ENCODE measurements at places on chromosomes 5 and 9. TPM values are rescaled to one million over a fixed set of nuclear protein-coding genes. Genes with fewer than 3 reads are reported as not detected.

- H3K36me3 ChIP-seq, result no peaks in the 10 kb centered on the region
- H3K27me3 ChIP-seq, result no peaks in the 10 kb centered on the region
- no peak overlapping the region for H3K27ac ChIP-seq
These were observed 36.5 kb upstream of the SEMA5A start for GRCh38 chr5:9582406-9582805.

Gene IRGM
- not detected for total RNA-seq

GRCh38 chr9:115018547-115019435 is 88.4 kb upstream of the TNFSF8 start:
- H3K27ac ChIP-seq, result peak overlapping the region; percentile 47
- no peaks in the 10 kb centered on the region for H3K27me3 ChIP-seq
- H3K4me3 ChIP-seq, result no peak overlapping the region
- H3K36me3 ChIP-seq, result peaks cover 22% of the 10 kb centered on the region

- no peaks in the 10 kb centered on the region for H3K27me3 ChIP-seq
- H3K27ac ChIP-seq, result no peak overlapping the region
- no peaks in the 10 kb centered on the region for H3K36me3 ChIP-seq
- H3K4me1 ChIP-seq, result no peaks in the 10 kb centered on the region
- no peak overlapping the region for H3K4me3 ChIP-seq
These were observed 89.2 kb upstream of the GRHPR start for GRCh38 chr9:37333288-37333687.

DNA sequence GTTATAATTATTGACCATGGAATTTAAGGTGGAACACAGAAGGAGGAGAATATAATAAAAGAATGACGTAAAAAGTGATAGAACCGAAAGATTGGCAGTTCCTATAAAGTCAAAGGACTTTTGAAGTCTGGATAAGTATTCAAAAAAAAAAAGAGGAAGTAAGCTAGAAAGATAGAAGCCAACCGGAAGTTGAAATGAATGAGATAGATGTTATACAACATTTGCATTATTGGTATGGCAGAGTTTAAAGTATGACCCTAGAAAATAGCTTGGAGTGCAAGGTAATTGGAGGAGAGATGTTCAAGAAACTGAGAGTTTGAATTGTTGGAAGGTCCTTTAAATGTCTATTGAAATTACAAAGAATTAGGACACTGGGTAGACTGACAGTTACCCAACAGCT is 293.6 kb downstream of the FER start:
- no peaks in the 10 kb centered on the region for H3K4me1 ChIP-seq
- no peak for DNase-seq
- no peak overlapping the region for H3K4me3 ChIP-seq
- H3K27ac ChIP-seq, result no peak overlapping the region
- no peaks in the 10 kb centered on the region for H3K36me3 ChIP-seq
- H3K27me3 ChIP-seq, result no peaks in the 10 kb centered on the region

DNA sequence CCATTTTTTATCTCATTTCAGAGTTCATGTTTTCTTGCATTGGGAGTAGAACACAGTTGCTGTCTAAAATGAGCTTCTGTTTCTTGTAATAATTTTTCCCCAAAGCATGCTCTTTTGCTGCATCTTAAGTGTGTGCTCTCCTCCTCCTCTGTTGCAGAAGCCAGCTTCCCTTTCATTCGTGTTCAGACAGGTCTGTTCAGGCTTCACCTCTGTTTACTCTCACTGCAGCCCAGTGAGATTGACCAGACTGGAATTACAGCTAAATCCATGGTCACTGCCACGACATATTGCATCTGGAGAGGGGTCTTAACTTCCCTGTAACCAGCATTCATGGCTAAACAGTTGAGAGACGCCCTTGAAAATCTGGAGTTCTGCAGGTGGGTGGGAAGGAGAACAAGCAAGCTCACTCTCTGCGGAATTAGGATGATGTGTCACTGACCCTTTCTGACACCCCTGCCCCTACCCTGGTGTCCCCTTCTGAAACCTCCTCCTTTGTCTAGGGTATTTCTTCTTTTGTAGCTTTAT is 223.2 kb downstream of the FSTL4 start:
- H3K36me3 ChIP-seq, result no peaks in the 10 kb centered on the region
- no peak for DNase-seq
- no peaks in the 10 kb centered on the region for H3K4me1 ChIP-seq
- no peak overlapping the region for H3K4me3 ChIP-seq
- no peak overlapping the region for H3K27ac ChIP-seq
- H3K27me3 ChIP-seq, result peaks cover 10% of the 10 kb centered on the region

GRCh38 chr5:176535664-176536131 is 1.5 kb downstream of the RNF44 start:
- H3K27me3 ChIP-seq, result no peaks in the 10 kb centered on the region
- DNase-seq, result peak; percentile 37
- H3K27ac ChIP-seq, result peak overlapping the region; percentile 90

- peaks cover 10% of the 10 kb centered on the region for H3K4me1 ChIP-seq
- no peak overlapping the region for H3K27ac ChIP-seq
- no peak overlapping the region for H3K4me3 ChIP-seq
- no peaks in the 10 kb centered on the region for H3K27me3 ChIP-seq
- DNase-seq, result no peak
- H3K36me3 ChIP-seq, result peaks cover 21% of the 10 kb centered on the region
These were observed 139.3 kb downstream of the RAPGEF6 start for GRCh38 chr5:131495536-131496399.

- H3K27ac ChIP-seq, result no peak within 1 kb of the TSS
- H3K4me1 ChIP-seq, result peaks cover 14% of the 10 kb centered on the region
- peak; percentile 69 for DNase-seq
- 0 out of 2 replicates have a peak, but pooled peaks cover 4% of the 10 kb centered on the region for H3K27me3 ChIP-seq
- no peak within 1 kb of the TSS for H3K4me3 ChIP-seq
These were observed at the start of gene TXNDC8 for GRCh38 chr9:110337727-110338126. Gene TXNDC8 (minus strand): TSS chr9:110337863.
